ENCODE measurements at places on chromosomes 7 and 10.

- H3K27ac ChIP-seq = no peak overlapping the region
Measured at GRCh38 chr7:46229409-46229808, 308.3 kb upstream of the IGFBP3 start.

DNA sequence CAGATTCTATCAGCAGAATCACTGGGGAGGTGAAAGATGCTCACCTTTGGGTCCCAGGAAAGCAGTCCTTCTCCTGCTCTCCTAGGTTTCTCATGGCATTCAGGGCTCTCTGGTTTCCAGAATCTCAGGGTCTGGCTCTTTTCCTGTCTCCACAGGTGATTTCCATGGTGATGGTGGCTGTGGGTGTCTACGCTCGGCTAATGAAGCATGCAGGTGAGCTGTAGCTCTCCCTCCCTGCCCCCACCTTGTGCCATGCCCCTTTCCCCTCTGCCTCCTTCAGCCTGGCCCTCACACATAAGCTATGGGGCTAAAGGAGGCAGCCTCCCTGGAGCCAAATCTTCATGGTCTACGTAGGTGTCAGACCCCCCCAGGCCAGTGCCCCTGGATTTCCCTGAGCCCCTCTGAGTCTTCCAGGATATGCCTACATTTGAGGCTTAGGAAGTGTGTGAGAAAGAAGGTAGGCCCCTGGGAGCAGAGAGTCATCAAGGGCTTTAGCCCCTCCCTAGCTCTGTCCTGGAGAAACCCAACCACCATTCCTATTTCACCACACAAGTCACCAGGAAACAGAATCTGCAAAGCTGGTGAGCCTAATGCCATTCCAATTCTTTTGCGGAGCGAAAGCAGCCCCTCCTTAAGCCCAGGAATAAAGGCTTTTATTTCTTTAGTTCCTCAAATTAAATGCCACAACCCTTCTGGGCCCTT, 17.2 kb downstream of the TSPAN33 start:
- peaks cover 3% of the 10 kb centered on the region for H3K4me1 ChIP-seq
- H3K36me3 ChIP-seq = peaks cover 4% of the 10 kb centered on the region
- no peak overlapping the region for H3K27ac ChIP-seq
- H3K4me3 ChIP-seq = no peak overlapping the region
- no peaks in the 10 kb centered on the region for H3K27me3 ChIP-seq
- no peak for DNase-seq

- no peak for DNase-seq
- H3K4me3 ChIP-seq = no peak overlapping the region
- no peak overlapping the region for H3K27ac ChIP-seq
- no peaks in the 10 kb centered on the region for H3K27me3 ChIP-seq
- H3K4me1 ChIP-seq = no peaks in the 10 kb centered on the region
Measured at GRCh38 chr7:111460695-111461094, 101.6 kb downstream of the IMMP2L start.

DNA sequence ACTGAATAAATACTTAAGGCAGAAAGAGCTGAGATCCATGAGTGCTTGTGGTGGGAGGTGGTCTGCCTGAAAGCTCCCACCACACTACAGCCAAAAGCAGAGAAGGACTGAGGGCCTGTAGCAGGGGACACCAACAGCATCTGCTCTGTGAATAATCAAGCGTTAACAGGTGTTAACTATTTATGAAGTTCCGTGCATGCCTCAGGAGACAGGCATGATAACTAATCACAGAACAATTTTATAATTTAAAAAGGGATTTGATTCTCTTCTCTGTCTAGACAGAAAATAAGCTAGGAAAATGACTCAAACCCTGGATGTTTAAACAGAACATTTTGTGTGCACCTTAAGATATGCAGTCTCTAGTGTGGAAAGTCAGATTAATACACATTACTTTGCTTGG, 61.5 kb upstream of the GHITM start:
- no peaks in the 10 kb centered on the region for H3K4me1 ChIP-seq
- no peak overlapping the region for H3K4me3 ChIP-seq
- no peak overlapping the region for H3K27ac ChIP-seq
- no peak for DNase-seq
- H3K27me3 ChIP-seq = peaks cover 5% of the 10 kb centered on the region

DNA sequence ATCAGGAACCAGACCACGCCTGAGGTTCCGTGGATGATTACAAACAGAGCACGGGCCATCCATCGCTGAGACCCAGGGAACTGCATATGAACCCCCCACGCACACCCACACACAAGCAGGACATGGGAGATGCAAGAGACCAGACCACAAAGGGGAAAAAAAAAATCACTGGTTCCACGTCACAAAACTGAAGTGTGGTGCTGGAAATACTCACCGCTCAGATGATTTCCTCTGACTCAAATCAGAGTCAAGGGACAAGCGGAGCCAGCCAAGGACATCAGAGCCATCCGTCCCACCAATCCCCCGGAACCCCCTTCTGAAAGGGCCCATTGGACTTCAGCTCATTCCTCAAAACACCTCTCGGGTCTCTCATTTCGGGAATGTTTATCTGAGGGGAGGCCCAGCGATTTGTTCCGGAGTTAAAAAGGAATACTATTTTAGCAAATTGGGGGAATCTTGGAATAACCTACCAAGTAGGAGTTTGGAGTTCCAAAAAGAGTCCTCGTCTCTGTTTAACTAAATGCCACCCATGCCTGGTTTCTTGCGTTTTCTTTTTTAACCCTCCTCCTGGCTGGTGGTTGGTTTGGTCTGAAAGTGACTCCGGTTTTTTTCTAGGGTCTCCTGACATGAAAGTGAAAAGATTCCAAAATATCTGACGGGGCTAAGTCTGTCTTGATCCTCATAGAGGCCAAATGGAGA, 15.0 kb downstream of the SNX8 start:
- peaks cover 4% of the 10 kb centered on the region for H3K36me3 ChIP-seq
- peak overlapping the region; percentile 87 for H3K27ac ChIP-seq
- H3K4me3 ChIP-seq = peak overlapping the region; percentile 67
- peak; percentile 65 for DNase-seq
- H3K4me1 ChIP-seq = peaks cover 47% of the 10 kb centered on the region
- H3K27me3 ChIP-seq = no peaks in the 10 kb centered on the region

DNA sequence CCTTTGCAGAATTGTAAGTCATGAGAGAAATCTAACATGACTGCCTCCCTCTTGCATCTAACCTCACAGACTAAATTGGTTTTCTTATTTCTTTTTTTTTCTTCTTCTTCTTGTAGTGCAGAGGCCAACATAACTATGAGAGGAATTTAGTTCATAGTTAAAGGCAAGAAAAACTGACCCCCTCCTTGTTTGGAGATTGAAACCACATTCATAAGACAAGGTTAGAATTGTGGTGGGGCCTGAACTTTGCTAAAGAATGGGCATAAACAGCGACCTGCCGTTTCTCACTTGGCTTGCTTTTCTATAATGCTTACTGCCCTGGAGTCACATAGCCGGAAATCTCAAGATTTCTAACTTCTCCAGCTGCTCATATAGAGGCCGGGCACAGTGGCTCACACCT, 2.4 kb upstream of the POLM start:
- H3K4me3 ChIP-seq = no peak overlapping the region
- peaks cover 29% of the 10 kb centered on the region for H3K4me1 ChIP-seq
- peaks cover 12% of the 10 kb centered on the region for H3K36me3 ChIP-seq
- H3K27ac ChIP-seq = no peak overlapping the region
- DNase-seq = no peak
- peaks cover 1% of the 10 kb centered on the region for H3K27me3 ChIP-seq
